ENCODE measurements at places on chromosomes 1 and 21. TPM values are rescaled to one million over a fixed set of nuclear protein-coding genes. Genes with fewer than 3 reads are reported as not detected.

GRCh38 chr1:184629266-184629665, 125.4 kb downstream of the EDEM3 start:
- no peak for DNase-seq

DNA sequence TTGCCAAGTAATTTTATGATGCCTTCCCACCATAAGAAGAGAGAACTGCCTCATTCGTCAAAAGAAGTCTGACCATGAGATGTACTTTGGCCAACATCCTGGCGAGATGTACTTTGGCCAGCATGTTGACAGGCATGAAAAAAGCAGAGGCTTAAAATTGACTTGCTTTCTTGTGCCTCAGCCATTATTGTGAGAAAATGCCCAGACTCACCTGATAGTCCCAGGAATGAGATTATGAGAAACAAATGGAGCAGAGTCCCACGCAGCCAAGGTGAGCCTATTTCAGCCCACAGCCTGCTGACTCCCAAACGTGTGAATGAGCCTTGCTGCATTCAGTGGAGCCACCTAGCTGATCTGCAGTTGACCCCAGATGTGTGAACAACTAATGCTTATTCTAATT, 43.5 kb upstream of the ZNF644 start:
- DNase-seq, result no peak

GRCh38 chr1:19154876-19155275, 55.2 kb downstream of the UBR4 start:
- DNase-seq, result no peak

- DNase-seq, result no peak
Measured at GRCh38 chr1:68919075-68919474, 422.2 kb upstream of the DEPDC1 start.

DNA sequence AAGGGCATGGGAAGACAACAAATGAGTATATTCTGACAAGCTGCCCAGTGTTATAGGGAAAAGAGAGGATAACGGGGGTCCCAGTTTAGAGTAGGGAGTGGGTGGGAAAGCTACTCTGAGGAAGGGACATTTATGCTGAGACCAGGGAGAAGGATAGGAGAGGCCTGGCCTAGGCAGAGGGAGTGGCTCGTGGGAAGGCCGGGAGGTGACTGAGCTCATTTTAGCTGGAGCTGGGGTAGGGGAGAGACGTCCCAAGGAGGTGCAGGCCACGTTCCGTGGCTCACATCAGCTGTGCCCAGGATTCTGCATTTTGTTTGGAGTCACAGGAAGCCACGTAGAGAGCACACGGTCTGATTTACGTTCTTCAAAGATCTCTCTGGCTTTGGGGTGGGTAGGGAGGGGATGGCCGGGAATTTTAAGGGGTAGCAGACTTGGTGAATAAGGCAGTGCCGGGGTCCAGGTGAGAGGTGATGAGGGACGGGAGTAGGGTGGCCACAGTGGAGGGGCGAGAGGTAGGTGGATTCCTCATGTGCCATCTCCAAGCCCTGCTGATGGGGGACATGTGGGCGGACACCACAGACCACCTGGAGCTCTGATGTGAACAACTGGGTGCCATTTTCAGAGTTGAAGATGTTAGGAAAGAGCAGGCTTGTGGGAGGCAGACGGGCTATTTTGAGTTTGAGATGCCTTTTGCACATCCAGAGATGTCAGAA, 4.7 kb downstream of the TINAGL1 start:
- DNase-seq, result no peak

DNA sequence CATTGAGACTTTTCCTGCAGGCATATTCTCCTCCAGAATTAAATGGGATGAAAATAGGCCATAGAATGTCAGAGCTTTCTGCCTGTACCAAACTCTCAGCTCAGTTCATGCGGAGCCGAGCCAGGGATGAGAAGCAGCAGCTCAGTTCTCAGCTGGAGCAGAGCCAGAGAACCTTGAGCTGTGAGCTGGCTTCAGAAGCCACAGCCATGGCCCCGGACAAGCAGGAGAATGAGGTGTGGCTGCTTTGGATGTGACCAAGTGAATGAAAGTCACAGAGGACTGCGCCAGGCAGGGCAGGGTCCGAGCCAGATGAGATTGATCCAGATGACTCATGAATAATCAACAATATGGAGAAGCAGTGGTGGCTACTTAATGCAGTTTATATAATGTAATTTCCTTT, 633.8 kb downstream of the NCAM2 start:
- DNase-seq, result no peak

GRCh38 chr1:41783189-41783639, 135.5 kb downstream of the HIVEP3 start:
- no peak for DNase-seq

DNA sequence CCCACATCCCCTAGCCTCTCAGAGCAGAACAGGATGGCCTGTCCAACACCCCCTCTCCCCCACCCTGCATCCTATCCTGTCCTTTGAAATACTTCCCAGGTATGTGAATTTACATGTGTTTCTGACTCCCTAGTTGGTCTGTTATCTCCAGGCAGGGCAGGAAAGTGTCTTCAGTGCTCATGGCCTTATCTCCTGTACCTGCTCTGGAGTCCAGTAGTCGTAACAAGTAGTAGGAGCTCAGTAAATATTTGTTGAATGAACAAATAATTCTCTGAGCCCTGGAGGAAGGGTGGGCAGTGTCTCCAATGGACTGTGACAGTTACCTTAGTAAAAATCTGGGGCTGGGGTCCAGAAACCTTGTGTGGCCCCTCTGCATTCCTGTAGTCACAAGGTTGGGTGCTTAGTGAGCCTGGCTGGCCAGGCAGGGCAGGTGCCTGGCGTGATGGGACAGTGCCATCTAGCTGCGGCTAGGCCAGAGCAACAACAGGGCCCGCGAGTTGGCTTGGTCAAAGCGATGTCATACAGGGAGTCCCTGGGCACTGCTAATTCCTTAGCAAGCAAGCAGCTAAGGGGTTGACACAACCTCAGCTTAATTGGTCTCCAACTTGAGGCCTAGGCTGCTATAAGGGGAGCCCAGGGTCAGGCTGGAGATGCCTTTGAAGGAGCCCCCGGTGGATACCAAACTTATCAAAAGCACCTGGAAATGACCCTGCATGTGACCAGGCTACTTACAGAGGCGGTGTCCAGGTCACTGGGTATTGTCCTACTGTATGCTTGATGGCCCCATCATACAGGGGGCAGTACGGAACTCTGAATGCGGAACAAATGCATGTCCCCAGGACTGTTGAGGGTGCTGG, 89.0 kb upstream of the PPM1J start:
- peak; percentile 76 for DNase-seq

DNA sequence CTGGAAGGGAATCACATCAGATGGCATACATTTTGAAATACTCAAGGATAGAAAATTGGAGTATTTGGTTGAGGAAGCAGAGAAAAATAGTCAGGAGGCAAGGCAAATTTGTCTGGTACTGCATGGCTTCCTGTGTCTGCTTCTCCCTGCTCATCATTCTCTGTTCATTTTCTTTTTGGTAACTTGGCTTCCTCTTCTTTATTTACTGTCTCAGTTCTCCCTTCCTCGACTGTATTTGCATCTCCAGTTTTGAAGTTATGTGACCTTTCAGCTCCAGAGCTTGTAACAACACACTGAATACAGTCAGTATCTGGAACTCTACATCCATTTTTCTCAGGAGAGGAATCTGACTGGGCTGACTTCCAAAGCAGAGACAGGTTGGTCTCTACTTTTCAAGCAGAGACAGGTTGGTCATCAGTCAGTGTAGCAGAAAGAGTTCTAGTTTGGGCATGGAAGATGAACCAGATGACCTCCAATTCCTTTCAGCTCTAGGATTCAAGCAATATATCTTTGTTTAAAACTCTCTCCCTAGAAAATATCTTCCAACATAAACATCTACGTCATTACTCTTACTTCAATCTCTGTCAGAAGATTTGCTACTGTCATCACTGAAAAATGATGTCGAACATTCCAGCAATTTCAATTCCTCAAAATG, 571.2 kb downstream of the ADGRL2 start:
- no peak for DNase-seq

DNA sequence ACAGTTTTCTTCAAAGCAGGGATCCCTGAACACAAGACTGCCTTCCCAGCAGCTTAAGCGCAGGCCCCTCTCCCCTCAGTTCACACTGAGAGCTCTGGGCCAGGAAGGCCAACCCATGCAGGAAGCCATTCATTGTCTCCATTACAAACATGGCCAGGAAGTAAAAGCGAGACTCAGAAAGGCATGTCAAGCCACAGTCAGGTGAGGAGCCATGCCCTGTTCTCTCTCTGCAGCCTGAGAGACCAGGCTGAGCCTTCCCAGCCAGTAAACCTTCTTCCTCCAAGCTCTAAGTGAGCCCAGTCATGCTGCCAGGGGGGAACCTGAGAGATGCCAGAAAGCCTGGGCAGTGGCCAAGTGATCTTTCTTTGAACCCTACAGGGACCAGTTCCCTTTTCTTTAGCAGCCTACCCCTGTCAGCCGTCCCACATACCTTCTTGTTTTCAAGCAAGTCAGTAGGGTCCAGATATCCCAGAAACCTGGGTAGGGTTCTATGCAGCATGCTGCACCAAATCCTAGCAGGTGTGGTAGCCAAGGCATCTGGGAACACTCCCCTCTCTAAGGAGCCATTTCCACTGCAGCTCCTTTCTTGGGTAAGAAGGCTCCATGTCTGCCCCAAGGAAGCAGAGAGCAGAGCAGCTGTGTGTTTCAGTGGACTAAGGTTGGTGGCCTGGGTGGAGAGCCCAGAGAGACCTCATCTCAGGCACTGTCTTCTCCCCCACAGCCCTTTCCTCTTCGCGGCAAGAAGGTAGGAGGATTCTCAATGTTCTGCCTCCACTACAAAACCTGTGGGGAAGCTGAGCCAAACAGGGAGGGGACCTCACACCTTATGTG, 977 bp downstream of the TRAF3IP3 start:
- peak; percentile 58 for DNase-seq

DNA sequence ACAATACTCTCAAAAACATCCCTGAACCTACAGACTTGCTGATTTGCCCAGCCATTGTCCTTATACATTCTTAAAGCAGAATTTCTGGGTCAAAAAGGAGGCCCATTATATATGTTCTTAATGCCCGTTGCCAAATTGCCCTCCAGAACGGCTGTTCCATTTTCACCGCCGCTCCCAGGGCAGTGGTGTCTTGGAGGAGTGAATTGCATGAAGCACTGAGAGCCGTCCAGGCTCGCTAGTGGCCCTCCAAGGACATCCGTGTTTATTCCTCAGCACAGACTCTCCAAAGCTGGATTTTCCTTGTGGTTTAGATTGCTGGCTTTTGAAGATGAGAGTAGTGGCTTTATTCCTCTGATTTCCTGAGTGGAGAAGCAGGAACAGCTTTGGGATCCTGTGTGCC, 68.8 kb downstream of the FHAD1 start:
- DNase-seq, result no peak

DNA sequence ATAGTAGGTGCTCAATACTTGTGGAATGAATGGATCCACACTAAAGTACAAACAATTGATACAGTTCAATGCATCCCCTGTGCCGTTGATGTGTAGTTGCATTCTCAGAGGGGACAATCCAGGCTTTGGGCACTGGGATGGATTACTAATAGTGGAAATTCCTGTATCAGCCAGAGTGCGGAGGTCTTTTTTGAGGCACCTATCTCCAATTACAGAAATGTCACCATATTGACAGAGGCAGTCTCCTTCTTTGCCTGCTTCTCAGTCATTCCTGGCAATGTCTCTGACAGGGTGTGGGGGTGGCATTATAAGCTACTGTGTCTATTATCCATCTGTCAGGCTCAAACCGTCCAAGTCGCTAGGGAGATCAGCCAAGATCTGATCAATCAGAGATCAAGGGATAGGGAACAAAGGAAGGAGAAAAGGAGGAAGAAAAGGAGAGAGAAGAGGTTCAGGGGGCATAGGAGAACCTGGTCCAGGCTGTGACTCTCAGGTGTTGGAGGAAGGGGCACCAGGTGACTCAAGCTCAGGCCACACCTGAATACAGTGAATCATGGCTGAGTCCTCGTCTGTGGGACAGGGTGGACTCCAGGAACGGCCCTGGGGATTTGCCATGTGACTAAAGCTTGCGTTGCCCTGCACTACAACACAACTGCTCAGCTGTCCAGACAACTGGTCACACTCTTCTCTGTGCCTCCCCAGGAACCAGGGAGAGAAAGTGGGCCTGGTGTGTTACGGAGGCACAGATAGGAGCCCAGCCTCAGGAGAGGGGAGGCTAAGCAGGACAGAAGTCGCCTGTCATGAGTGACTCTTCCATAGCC, 3.4 kb upstream of the LAMB3 start:
- no peak for DNase-seq

- DNase-seq, result no peak
Measured at GRCh38 chr21:31410499-31411131, 66.6 kb upstream of the TIAM1 start.

DNA sequence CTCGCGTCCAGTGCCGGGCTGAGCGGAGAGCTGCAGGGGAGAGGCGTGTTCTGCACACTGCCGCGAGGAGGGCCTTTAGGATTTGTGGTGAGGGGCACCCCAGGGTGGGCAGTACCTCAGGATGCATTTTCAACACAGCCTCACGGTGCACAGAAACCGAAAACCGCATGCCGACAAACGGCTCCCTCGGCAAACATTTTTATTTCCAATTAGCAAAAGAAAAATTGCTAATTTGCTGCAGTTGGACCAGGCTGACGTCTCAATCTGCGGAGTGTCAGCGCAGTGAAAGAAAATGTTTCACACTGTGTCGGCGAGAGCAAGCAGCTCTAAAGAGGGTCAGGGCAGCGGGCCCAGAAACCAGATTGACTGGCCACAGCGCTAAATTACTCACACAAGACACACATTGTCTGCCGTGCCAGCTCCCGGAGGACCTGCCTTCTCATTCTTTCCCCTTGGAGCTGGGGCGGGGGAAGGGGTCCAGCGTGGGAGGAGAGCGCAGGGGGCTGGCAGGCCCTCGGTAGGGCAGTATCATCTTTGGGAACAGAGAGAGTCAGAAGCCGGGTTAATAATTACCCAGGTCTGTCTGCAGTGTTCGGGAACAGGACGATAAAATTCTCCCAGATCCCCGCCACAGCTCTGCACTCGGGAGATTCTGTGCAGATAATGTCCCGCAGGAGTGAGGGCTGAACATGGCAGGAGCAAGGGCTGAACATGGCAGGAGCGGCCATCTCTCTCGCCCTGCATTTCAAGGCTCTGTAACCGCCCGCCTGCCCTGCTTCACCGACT, 150.2 kb downstream of the PRDM16 start:
- peak; percentile 78 for DNase-seq

DNA sequence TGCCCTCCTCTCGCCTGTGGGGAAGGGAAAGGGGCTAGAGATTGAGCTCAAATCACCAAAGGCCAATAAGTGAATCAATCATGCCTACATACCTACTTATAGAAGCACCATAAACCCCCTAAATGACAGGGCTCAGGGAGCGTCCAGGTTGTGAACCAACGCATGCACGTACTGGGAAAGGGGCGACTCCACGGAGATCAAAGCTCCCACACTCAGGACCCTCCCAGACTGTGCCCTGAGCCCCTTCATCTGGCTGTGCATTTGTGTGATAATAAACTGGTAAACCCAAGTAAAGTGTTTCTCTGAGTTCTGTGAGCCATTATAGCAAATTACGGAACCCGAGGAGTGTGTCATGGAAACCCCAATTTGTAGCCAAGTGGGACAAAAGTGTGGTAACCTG, 23.8 kb upstream of the PRDM15 start:
- DNase-seq, result no peak

Gene LCE2D
- not detected for total RNA-seq

Gene MAP3K21
- total RNA-seq, result 9.2 TPM

Gene MEGF6
- 57.1 TPM for total RNA-seq

Gene GJC2
- total RNA-seq, result 6.0 TPM

Gene SH2D1B
- total RNA-seq, result 1.9 TPM

Gene GPR52
- total RNA-seq, result 2.6 TPM

Gene ELAVL4
- total RNA-seq, result not detected

Measured in lower lobe of right lung (tissue), 2 donors.